ENCODE measurements at places on chromosomes 12 and 14.

- DNase-seq = peak; percentile 57
Measured at GRCh38 chr14:99982537-99983250, 82.5 kb upstream of the EVL start.

DNA sequence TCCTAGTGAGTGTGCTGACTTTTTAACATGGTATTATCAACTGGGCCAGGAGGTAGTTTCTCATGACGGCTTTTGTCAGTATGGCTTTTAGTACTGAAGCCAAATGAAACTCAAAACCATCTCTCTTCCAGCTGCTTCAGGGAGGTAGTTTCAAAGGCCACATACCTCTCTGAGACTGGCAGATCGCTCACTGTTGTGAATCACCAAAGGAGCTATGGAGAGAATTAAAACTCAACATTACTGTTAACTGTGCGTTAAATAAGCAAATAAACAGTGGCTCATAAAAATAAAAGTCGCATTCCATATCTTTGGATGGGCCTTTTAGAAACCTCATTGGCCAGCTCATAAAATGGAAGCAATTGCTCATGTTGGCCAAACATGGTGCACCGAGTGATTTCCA, 141.1 kb downstream of the HMGA2 start:
- DNase-seq = no peak

DNA sequence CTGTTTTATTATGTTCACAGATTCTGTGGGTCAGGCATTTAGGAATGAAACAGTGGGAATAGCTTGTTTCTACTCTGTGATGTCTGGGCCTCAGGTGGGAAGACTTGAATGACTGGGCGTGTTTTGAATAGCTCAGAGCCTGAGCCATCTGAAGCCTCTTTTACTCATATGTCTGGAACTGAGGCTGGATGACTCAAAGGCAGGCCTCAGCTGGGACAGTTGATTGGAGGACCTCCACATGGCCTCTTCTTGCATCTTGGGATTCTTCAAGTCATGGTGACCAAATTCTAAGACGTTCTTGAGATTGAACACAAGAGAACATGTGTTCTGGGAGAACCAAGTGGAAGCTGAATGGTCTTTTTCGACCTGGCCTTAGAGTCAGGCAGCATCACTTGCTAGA, 45.8 kb upstream of the TBX3 start:
- no peak for DNase-seq

- DNase-seq = no peak
Measured at GRCh38 chr12:62731055-62731820, 203.7 kb downstream of the PPM1H start.

DNA sequence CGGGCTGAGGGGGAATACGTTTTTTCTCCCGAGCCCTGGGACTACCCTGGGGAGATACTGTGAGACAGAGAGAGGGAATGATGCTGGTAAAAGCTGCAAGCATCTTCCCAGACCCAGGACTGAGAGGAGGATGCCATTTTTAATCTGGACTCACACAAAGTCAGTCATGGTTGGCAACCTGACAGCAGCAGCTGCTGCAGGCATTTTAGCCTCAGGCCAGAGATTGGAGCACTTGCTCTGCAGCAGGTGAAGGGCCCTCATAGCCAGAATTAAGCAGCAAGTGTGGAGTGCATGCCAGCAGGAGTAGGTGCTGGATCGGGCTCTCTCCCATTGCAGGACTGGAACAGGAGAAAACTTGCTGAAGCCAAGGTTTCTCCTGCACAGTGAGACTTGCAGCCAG, 361.1 kb upstream of the CLEC14A start:
- DNase-seq = no peak

- DNase-seq = no peak
Measured at GRCh38 chr12:102533483-102534215, 53.3 kb upstream of the IGF1 start.

All from activated T-cell treated with anti-CD3 and anti-CD28 coated beads, Interleukin-2, amount 50 U/mL, for 4 hours (primary cell).